H9 (cell line): ENCODE measurements at places on chromosomes 2 and 18.

DNA sequence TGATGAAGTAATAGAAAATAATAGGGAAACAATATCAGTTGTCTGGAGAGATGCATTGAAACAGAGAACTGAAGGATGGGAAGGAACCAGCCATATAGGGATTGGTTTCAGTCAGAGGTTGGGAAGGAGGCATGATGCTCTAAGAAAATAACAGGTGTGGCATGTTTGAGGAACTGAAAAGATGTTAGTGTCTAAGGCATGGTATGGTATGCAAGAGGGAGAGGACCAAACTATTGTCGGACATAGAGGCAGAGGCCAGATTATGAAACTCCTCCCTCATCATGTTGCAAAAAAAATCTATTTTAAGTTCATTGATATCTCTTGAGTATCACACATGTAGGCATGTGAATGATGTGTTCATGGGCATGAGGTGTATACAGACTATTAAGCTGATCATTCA lies 48.9 kb upstream of the EMILIN2 start:
- no peak for DNase-seq

DNA sequence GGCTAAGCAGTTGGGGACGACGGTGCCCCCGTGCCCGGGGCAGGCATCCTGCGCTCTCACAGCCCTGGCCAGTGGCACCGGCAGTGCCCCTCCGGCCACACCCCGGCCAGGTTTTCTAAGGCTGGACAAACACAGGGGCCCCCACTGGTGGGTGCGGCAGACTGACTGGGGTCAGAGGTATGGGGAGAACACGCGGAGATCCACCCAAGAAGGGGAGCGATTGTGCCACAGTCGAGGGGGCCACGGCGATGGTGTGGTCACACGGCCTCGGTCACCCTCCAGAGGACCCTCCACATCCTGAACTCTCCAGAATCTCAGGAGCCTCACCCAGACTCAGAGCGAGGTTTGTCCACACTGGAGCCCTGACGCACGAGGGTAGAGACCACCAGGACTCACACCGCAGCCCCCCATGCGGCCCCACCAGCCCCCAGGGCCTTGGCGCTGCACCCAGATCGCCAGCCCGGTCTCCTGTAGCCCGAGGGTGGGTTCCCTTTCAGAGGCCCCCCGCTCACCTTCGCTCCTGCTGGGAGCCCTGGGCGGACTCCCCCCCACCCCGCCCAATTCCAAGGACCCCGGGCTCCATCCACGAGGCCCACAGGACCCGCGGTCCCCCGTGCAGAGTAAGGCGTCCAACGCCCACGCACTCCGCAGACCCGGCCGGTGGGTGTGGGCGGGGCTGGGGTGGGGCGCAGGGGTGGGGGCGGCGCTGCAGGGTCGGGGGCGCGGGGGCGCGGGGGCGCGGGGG lies 15.2 kb downstream of the PDCD1 start:
- peak; percentile 34 for DNase-seq

GRCh38 chr2:37832590-37833197 lies 92.4 kb upstream of the RMDN2 start:
- peak; percentile 77 for DNase-seq

DNA sequence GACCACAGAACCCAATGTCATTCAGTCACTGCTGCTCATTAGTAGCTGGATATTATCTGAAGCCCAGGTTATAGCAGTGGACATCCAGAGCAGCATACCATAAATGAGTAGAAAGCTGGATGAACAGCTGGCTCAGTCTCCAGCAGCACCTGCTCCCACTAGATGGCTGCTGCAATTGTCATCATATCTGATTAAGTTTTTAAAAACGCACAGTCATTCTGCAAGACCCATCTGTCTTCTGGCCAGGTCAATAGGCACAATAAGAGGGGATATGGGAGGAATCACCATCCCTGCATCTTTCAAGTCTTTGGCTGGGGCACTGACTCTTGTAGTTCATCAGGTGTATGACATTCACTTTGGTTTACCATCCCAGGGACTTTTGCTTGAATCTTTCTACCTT lies 55.1 kb upstream of the XDH start:
- no peak for DNase-seq

DNA sequence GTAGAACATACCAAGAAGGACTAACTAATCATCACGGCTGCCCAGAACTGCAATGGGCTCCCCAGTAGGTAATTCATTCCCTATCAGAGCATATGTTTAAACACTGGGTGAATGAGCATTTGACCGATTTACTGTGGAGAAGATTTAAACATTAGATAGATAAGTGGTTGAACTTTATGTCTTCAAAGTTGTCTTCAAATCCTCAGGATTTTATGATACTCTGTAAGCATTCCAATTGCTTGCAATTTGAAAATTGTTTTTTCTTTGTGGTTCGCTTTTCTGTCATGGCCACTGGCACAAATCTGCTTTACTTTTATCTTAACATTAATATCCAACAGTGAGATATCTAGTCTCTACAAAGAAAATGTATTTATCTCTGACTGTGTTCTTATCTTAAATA lies 37.7 kb upstream of the MMADHC start:
- no peak for DNase-seq

GRCh38 chr18:21743166-21743832 lies 2.7 kb downstream of the MIB1 start:
- DNase-seq, result no peak

DNA sequence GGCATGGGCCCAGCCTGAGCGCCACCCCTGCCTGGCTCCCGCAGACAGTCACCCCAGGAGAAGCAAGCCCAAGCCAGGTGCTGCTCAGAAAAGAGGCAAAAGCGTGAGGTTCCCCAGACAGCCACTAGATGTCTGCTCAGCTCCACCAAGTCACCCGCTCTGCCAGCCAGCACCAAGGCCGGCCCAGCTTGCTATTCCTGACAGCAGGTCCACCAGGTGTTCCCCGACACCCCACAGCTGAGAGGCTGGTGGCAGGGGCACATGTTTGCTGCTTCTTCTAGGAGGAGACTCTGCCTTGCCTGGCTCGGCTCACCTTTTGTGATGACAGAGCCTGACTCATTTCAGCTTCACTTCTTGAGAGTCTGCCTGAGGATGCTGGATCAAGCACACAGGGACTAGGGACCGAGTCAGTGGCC lies 206.7 kb downstream of the MGAT5 start:
- DNase-seq, result peak; percentile 91
